ENCODE measurements at places on chromosomes 12 and 14.

GRCh38 chr14:74089251-74090020 is 4.7 kb downstream of the LIN52 start:
- DNase-seq: no peak

DNA sequence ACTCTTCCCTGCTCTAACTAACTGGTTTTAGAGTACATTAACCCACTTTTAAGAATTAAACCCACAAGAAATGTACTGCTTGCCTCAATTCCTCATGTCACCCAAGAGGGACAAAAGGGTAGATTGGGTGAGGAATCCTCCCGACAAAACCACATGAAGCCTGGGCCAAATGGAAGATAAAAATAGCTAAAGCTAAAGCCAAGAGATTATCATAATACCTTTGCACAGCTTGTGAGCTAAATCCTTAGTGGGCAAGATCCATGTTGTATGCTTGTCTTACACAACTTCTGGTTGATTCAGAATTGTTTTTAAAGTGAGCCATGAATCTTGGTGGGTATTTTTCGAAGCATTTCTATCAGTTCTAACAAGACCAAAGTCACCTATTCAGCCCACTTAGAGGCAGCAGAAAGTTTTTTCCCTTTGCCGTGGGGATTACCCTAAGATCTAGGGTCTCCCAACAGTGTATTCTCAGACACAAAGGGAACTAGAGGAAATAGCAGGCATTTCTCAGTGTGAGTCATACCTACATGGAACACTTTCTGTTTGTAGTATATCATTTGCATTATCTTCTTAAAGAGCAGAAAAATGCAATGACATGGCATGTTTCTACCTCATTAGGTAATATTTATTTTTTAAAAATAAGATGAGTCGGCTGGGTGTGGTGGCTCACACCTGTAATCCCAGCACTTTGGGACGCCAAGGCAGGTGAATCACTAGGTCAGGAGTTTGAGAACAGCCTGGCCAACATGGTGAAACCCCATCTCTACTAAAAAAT is 616.6 kb downstream of the KCNH5 start:
- no peak for DNase-seq

GRCh38 chr12:121072147-121072546 is 33.1 kb upstream of the OASL start:
- no peak for DNase-seq

DNA sequence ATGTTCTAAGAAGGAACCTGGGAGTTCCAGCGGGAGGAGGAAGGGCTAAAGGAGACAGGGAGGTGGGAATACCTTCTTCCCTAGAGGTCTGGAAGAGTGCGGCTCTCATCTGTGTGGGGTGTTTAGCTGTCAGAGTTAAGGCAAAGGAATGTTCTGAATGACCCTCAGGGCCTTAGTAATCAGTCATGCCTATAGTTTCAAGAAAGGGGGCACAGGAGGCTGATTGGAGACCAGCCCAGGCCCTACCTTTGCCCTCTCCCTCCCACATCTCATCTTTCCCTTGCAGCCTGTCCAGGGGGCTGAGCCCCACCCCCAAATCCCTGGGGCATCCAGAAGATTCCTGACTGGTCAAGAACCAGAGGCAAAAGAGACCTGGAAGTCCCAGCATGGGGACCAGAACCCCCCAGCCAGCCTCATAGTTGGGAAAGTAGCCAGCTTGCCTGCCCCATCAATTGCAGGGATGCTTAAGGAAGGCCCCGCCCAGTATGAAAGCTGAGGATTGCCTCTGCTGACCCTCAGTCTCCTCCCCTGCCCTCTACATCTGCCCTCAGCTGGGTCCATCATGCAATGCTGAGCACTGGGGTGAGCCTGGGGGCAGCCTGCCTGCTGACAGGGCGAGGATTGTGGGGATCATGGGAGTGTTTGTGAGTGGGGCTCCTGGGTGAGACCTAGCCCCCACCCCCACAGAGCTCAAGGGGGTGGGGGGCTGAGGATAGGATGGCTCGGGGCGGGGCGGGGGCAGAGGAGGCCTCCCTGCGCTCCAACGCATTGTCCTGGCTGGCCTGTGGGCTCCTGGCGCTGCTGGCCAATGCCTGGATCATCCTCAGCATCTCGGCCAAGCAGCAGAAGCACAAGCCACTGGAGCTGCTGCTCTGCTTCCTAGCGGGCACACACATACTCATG is 1.8 kb downstream of the GPR162 start:
- no peak for DNase-seq

DNA sequence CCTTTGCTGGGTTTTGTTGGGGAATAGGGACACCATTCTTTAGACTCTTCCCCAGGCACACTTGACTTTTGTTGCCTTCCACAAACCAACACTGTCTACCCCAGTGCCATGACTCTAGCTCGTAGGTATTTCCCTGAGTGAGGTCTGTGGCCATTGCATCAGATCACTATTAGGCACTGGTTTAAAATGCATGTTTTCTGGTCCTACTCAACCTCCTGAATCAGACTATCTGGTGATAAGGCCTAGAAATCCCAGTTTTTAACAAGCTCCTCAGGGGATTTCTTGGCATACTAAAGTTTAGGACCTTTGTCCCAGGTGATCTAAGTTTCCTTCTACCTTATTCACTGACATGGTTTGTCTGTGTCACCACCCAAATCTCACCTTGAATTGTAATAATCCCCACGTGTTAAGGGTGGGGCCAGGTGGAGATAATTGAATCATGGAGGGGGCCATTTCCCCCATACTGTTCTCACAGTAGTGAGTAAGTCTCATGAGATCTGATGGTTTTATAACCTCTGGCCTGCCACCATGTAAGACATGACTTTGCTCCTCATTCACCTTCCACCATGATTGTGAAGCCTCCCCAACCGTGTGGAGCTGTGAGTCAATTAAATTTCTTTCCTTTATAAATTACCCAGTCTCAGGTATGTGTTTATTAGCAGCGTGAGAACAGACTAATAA is 87.8 kb upstream of the PSMC1 start:
- no peak for DNase-seq

DNA sequence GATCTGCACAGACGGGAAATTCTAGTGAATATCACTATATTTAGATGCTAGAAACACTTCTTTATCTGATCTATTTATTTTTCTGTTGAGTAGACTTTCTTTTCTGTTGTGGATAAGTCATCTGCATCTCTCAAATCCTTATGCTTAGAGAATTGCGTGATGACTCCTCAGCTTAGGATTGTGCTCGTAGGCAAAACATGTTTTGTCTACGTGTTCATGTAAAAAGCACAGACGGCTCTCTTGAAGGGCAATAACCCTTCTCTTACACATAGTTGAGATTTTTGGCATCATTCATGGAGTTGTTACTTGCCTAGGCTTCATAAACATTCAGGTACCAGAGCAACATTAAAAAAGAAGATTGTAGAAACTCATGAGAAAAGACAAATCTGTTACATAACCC is 18.6 kb downstream of the PPFIBP1 start:
- no peak for DNase-seq

DNA sequence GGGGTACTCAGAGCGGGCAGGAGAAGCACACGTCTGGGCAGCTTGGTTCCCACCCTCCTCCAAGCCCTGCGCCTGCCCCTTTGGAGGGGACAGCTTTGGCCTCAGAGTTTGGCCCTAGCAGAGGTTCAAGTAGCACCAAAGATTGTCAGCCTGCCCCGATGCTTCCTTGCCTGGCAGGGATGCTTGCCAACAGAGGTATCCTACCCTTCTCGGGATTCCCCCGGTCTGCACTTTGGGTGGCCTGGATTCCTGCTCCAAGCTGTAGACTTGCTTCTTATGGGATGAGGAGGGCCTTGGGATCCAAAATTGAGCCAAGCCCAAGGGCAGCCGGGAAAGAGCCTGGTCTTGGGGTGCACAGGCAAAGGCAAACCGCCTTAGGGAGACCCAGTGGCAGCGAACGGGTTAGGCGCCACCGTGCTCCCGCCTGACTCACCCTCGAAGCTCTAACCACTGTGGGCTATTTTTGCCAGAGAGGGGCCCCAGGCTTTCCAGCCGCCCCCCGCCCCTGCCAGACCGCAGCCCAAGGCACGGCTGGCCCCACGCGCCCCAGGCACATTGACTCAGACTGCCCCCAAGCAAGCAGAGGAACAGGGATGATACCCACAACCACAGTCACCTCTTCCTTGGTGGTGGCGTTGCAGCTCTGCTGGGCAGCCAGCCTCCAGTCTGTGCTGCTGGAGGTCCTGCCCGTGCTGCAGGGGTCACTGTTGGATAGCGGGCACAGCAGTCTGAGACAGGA is 847 bp upstream of the WNT10B start:
- DNase-seq: no peak

DNA sequence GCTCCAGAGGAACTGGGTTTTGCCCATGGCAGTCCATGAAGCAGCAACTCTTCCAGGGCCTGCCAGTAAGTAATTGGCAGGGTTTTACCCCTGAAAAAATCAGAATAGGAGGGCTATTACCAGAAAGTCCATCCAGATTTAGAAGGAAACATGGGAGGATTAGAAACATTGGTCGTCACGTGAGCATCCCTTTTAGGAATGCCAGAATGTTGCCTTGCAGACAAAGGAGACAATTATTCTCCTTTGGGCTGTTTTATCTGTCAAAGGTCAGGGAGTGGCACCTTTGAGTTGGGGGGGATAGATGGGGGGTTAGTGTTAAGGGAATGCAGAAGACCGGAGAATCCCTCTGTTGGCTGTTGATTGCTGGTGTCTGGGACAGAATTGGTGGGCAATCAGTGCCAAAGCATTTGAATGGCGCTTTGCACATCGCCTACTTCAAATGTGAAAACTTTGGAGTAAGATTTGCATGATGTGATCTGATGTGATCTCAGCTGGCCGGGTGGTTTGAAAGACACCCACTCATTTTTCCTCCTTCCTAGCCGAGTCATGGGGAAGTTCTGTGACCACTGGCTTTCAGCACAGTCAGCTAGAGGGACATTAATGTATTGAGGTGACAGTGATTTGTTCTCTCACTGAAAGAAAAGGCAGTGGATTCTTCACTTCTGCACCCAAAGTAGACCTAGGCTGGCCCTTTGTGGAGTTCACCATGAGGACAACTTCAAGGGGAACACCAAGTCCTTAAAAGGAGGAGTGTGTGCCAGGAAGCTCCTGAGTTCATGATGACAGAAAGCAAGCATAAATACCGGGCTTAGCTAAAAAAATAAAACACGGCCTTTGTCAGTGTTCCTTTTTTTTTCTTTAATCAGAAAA is 31.4 kb downstream of the FLVCR2 start:
- no peak for DNase-seq

GRCh38 chr14:104677512-104678332 is 11.7 kb upstream of the INF2 start:
- DNase-seq: peak; percentile 68

- DNase-seq: no peak
These were observed 59.3 kb upstream of the CCDC91 start for GRCh38 chr12:28130625-28131598.

DNA sequence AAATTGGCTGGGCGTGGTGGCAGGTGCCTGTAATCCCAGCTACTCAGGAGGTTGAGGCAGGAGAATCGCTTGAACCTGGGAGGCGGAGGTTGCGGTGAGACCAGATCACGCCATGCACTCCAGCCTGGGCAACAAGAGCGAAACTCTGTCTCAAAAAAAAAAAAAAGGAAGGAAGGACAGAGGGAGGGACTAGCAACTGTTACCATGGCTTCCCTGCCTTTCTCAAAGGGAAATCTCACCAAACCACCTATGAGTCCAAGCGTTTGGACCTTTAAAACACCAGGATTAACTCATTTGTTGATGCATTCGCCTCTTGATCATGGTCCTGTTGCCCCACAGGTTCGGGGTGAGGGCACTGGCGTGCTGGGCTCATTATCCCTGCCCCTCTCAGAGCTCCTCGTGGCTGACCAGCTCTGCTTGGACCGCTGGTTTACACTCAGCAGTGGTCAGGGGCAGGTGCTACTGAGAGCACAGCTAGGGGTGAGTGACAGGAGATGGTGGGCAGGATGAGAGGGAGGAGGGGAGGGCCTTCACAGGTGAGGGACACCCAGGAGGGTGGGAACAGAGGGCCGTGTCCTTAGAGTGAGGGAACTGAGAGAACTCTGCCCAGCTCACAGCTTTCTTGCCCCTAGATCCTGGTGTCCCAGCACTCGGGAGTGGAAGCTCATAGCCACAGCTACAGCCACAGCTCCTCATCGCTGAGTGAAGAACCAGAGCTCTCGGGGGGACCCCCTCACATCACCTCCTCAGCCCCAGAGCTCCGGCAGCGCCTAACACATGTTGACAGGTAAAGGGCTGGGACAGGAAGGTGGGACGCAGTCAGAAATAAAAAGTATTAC is 10.2 kb upstream of the MYL6B start:
- no peak for DNase-seq

GRCh38 chr12:67451206-67451605 is 182.0 kb downstream of the CAND1 start:
- no peak for DNase-seq

- DNase-seq: no peak
These were observed 62.3 kb downstream of the R3HDM2 start for GRCh38 chr12:57368349-57369095.

GRCh38 chr12:45350861-45351260 is 135.0 kb downstream of the ANO6 start:
- DNase-seq: no peak

DNA sequence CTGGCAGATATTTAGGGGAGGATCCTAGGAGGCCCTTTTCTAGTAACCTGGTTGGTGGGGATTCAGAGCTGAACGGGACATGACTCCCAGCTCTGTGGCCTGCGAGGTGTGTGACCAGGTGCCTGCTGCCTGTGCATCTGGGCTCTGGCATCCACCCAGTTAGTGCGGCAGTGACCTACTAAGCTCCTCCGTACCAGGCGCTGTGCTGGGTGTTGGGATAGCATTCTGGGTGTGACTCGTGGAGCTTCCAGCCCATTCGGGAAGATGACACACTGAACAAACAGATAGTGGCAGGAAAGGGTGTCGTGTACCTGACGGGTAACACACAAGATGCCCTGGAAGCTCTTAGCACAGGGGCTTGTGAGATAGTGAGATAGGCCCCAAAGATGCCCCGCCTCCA is 80.9 kb downstream of the ACACB start:
- no peak for DNase-seq

GRCh38 chr14:102028733-102029132 is 58.1 kb downstream of the HSP90AA1 start:
- DNase-seq: no peak

DNA sequence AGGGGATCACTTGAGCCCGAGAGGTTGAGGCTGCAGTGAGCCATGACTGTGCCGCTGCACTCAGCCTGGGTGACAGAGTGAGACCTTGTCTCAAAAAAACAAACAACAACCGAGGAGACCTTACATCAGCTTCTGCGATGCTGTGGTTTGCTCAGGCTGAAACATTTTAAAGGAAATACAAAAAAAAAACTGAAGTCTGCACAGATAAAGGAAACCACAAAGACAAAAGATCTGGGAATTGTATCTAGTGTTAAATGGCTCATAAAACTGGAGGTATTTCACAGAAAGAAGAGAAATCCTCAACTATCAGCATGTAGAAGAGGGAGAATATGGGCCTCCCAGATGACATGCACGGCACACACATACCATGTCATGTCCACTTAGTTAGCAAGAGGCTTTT is 60.3 kb upstream of the VPS33A start:
- DNase-seq: no peak

DNA sequence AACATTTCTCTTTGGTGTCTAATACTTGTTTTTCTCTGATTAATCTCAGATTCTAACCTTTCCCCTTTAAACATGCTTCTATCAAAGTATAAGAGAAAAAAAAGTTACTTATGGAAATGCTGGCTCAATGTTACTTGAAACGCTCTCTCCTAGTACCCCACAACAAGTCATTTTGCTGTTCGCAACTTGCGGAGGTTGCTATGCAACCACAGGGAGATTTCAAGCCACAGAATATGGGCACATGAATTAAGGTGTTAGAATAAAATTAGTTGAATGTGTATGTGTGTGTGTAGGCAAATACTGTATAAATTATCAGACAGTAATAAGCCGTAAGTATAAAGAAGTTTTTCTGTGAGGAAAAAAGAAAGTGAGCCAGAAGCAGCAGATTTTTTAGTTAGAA is 80.6 kb downstream of the CCDC59 start:
- no peak for DNase-seq
